ENCODE measurements at places on chromosomes 2 and 18.

DNA sequence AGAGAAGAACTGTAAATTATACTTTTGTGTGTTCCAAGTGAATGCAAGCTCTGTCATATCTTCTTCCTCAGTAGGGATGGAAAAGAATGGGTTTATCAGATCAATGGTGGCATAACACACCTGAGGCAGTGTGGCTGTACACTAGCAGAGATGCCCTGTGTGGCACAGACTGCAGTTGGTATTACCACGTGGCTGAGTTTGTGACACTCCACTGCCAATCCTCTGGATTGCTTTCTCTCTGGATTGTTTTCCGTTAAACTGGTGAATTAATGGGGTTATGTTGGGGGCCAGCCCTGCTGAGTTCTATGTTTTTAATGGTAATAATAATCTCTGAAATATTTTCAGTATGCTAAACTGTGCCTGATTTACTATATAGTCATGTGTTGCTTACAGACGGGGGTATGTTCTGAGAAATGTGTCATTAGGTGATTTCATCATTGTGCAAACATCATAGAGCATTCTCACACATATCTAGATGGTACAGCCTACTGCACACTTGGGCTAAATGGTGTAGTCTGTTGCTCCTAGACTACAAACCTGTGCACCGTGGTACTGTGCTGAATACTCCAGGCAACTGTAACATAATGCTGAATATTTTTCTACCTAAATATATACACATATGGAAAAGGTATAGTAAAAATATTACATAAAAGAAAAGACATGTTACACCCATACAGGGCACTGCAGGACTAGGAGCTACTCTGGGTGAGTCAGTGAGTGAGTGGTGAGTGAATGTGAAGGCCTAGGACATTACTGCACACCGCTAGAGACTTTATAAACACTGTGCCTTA lies 84.7 kb upstream of the ST6GAL2 start:
- no peak overlapping the region for H3K27ac ChIP-seq
- H3K36me3 ChIP-seq, result no peaks in the 10 kb centered on the region
- no peaks in the 10 kb centered on the region for H3K27me3 ChIP-seq
- H3K4me3 ChIP-seq, result no peak overlapping the region
- DNase-seq, result no peak

DNA sequence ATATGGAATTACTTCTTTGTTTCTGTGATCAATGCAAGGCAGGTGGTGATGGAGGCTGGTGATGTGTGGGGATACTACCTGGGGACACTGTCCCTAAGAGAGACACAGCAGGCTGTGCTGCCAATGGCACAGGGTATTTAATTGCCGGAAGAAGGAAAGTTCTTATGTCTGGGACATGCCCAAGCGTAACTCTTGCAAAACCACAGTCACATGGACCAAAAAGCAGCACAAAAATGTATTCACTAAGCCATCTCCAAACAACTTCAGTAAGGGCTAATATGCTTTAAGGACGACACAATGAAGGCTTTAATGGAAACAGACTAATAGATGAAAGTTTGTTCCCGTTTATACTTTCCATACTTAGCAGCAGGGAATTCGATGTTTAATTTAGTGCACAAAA lies 49.7 kb upstream of the AP1S3 start:
- DNase-seq, result no peak
- no peak overlapping the region for H3K4me3 ChIP-seq
- peaks cover 22% of the 10 kb centered on the region for H3K4me1 ChIP-seq
- no peaks in the 10 kb centered on the region for H3K36me3 ChIP-seq
- H3K27ac ChIP-seq, result no peak overlapping the region

DNA sequence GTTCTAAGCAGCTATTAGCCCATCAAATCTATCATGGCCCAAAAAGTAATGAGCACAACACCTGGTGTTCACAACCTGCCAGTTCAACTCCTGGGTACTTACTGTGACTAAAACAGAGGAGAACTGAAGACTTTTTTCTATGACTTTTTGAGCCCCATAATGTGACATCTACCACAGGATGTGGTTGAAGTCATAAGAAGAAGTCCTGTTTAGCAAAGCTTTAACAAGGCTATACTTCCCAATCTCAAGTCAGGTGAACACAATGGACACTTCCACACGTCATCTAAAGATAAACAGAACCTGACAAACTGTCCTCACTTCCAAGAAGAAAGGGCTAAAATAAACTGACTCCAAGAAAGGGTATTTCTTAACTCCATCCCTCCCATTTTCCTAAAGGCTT lies 138.8 kb downstream of the ATAD2B start:
- no peak overlapping the region for H3K27ac ChIP-seq
- no peaks in the 10 kb centered on the region for H3K36me3 ChIP-seq
- no peaks in the 10 kb centered on the region for H3K4me1 ChIP-seq
- no peaks in the 10 kb centered on the region for H3K27me3 ChIP-seq
- peak; percentile 13 for DNase-seq
- H3K4me3 ChIP-seq, result no peak overlapping the region

GRCh38 chr2:205954707-205955106 lies 131.3 kb downstream of the INO80D start:
- no peaks in the 10 kb centered on the region for H3K36me3 ChIP-seq
- no peak overlapping the region for H3K4me3 ChIP-seq
- no peaks in the 10 kb centered on the region for H3K4me1 ChIP-seq
- no peak for DNase-seq
- no peaks in the 10 kb centered on the region for H3K27me3 ChIP-seq

GRCh38 chr2:233002829-233003657 lies 10.0 kb downstream of the NGEF start:
- H3K4me1 ChIP-seq, result no peaks in the 10 kb centered on the region
- H3K27ac ChIP-seq, result no peak overlapping the region
- H3K4me3 ChIP-seq, result no peak overlapping the region
- H3K36me3 ChIP-seq, result no peaks in the 10 kb centered on the region
- DNase-seq, result no peak

- peak; percentile 57 for DNase-seq
- H3K4me1 ChIP-seq, result peaks cover 9% of the 10 kb centered on the region
Observed at GRCh38 chr18:63949068-63949737, at the start of gene HMSD. HMSD (plus strand) TSS chr18:63949301; CDS start chr18:63953456, 4,155 bp downstream.

All from GM12878 (cell line).